ENCODE measurements at places on chromosomes 6 and 20.

GRCh38 chr6:129485746-129486145 is 224.2 kb downstream of the ARHGAP18 start:
- no peak for DNase-seq

GRCh38 chr6:110492584-110492983 is 16.2 kb upstream of the SLC22A16 start:
- DNase-seq, result no peak

- DNase-seq, result no peak
These were observed 1.7 kb downstream of the STX16 start for GRCh38 chr20:58652606-58653294.

GRCh38 chr20:4225745-4226144 is 210.4 kb upstream of the RNF24 start:
- no peak for DNase-seq

DNA sequence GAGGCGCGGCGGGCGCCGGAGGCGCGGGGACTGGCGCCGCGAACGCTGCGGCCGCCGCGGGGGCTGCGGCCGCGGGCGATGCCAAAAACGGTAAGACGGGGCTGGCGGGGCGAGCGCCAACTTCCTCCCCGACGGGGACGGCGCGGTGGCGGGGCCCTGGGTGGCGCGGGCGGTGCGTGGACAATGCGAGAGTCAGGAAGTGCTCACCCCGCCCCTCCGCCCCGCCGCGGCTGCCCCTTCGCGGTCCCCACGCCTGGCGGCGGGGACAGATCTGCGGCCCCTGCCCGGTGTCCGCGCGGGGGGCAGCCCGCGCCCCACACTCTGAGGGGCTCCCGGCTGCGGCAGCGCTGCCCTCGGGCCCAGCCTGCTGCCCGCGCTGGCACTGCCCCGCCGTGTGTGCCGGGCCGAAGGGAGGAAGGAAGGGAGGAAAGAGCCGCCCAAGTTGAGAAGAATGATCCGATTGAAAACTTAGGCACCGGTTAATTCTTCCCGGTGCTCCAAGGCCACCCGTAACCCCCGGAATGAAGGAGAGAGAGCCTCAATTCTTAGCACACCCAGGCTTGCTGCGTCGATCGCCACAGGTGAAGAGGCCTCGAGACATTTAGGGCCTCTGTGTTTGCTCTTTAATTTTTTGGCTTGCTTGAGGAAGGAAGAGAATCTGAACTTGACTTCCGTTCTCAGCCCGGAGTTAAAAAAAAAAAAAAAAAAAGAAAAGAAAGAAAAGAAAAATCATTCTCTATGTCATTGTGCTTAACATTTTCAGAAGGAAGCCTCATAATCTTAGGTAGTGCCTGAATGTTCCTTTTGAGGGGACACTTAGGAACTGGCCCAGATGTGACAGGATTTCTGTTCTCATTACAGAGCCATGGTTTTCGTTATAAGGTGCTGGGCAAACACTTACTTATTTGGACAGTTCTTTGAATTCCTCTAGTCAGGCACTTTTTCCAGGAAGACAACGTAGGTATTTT is 982 bp downstream of the HECA start:
- DNase-seq, result peak; percentile 75

- DNase-seq, result no peak
These were observed 38.0 kb upstream of the APCDD1L start for GRCh38 chr20:58553166-58553696.

DNA sequence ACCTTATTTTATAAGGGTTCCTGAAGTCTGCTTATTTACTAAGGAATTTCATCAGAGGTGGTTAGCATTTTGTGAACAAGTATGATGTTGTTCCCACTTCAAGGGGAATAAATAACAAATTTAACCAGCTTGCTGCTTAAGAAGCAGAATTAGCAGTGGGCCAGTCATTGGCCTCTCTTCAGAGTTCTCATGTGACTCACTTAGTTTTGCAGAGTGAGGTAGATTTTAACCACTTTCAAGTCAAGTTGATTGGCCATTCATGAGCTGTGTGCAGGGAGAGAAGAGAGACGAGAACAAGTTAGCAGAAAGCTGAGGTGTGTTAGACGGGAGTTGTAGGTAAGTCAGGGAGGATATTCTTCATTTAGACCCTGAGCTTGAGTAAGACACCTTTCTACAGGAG is 18.1 kb downstream of the TOP1 start:
- no peak for DNase-seq

DNA sequence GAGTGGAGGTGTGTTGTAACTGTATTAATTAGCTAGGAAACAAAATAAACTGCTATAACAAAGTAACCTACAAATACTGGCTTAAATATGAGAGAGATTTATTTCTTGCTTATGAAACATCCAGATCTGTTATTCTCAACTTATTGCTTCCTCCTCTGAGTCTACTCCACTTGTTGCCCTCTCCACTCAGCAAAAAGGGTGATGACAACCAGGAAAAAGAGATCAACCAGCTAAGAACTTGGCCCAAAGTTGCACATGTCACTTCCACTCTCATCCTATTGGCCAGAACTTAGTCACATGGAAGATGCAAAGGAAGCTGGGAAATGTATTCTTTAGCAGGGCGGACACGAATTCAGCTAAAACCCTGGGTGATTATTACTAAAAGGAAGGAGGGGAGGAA is 5.2 kb upstream of the TP53RK start:
- DNase-seq, result no peak

- DNase-seq, result no peak
These were observed 40.5 kb upstream of the EDN3 start for GRCh38 chr20:59259946-59260345.

DNA sequence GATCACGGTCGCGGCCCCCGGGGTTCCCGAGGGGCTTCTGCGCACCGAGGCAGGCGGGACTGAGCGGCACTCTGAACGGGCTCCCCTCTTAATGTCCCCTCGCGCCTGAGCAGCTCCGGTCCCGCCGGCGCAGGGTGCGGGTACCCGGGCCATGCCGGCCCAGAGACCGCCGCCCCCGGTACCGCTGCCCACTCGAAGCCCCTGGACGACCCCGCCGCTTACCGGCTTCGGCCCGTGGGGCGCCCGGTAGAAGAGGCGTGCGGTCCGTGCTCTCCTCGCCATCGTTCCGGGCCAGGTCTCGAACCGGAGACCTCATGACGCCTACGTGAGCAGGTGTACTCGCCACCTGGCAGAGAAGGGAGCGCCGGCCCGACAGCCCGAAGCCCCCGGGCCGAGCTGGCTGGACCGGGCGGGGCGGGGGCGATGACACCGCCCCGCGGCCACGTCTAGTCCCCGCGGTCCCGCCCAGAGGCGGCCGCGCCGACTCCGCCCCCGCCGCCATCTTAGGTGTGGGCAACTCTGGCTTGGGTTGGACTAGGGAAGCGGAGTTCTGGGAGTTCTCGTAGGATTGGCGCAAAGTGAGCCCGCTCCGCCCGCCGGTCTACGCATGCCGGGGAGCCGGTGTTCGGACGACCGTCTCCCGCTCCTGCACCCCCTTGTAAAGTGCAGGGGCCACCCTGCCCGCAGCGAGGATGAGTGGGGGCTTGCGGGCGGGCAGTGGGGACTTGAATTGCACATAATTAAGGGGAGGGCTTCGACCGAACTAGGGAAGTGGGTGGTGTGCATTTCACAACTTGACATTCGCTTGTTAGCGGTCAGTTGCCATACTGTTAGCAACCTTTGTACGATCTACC is at the start of gene SLC17A5:
Gene SLC17A5 (minus strand): TSS at position 422 of the 854 bp plus-strand sequence. CDS start 106 bp downstream, at position 316.
- peak; percentile 94 for DNase-seq

DNA sequence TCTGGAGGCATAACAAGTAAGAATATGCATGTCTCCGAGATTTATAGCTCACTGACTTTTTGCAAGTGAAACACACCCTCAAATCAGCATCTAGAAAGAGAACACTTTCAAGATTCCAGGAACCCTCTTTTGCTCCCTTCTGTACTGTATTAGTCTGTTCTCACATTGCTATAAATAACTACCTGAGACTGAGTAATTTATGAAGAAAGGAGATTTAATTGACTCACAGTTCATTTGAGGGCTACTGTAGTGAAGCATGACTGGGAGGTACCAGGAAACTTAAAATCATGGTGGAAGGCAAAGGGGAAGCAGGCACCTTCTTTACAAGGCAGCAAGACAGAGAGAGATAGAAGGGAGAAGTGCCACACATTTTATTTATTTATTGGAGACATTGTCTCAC is 269.9 kb downstream of the UTRN start:
- no peak for DNase-seq

DNA sequence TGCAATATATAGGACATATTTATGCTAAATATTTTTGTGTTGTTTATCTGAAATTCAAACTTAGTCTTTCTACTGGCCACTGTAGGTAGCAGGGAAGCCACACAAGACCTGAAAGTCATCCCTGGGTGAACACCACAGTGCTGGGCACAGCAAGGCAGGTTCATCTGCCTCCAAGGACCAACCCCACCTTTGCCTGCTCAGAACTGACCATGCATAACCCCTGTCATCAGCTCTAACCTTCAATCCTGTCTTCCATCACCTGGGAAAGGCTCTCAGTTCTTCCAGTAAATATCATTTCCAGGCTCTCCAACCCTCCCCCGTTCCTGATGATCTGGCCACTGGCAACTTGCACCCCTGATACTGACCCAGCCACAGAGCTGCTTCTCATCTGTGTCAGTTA is 32.7 kb upstream of the CST7 start:
- no peak for DNase-seq

DNA sequence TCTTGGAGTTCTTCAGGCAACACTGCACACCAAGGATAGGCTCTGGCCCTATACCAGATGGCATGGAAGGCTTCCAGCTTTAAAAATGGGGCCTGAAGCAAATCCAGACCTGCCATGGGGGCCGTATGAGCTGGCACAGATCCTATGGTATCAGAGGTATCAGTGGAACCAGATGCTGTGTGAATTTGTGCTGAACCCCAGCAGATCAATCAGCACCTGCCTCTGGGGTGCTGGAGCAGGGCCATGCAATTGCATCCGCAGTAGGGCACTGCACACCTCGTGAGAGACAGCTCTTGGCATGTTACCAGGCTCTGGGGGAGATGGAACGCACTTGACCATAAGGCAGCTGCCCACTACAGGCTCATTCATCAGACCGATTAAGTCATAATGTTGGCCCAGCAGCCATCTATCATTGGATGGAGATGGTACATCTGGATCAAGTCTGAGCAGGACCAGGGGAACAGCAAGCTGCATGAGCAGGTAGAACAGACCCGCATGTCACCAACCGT is 221.5 kb downstream of the MYLK4 start:
- no peak for DNase-seq

DNA sequence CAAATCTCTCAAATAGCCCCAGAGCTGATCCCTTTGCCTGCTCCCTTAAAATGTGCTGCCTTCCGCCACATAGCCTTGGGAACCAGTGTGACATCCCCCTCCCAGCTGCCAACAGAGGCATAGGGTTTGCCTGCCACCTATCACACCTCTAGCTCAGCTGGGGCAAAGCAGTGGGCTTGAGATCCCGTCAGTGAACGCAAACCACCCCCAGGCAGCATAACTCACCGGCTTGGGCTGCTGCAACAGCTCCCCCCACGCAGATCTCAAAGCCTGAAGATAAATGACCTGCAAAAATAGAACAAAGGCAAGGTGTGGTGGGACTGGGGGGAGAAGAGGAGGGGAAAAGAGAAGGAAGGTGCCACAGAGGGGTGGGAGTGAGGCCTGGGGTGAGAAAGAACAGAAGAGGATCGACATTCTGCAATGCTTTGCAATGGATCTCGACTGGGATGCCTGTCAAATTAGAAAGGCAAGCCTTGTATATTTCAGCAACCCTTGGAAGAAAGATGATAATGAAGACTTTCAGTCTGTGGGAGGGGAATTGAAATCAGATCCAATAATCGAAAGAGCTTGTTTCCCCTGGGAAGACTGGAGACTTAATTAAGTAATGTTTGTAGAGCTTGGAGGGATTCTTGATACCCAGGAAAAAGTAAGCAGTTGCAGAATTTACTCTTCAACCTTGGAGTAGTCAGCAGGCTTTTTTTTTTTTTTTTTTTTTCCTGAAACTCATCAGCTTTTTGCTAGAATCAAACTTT is 1.3 kb downstream of the PDYN start:
- DNase-seq, result no peak

GRCh38 chr6:4906293-4907276 is 97.3 kb downstream of the RPP40 start:
- no peak for DNase-seq

- no peak for DNase-seq
These were observed 90.4 kb upstream of the TMEM30A start for GRCh38 chr6:75374961-75375400.

DNA sequence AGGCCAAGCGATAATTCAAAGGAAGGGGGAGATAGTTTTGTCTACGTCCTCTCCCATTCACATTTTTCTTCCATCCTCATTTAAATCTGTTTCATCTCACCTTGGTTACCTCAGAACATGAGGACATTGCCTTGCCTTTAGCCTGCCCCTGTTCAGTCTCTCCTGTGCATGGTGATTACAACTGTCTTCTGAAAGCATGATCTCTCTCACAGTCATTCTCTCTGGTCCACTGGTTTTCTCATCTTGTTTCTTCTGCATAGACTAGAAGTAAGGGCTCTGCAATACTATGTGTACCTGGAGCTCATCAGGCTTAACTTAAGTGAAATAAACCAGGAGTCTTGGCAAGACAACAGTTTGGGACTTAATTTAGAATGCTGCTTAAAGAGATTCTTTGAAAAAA is 31.4 kb downstream of the CLVS2 start:
- DNase-seq, result no peak

- DNase-seq, result no peak
These were observed 43.0 kb upstream of the TGM2 start for GRCh38 chr20:38208088-38208487.

DNA sequence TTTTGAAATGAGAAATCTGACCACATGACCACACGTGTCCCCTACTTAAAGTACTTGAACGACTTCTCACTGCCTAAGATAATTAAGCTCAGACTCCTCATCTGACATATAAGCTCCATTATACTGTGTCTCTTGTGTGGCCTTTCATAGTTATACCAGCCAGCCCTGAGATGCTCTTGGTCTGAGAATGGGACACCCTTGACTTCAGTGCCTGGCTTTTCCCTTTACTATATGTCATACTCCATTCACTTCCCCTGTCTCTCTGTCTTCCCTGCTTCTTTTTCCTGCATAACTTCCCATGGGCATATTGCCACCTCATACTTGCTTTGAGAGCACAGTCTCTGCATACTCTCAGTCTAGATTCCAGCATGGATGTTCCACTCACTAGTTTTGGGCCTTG is 53.4 kb upstream of the TINAG start:
- no peak for DNase-seq

DNA sequence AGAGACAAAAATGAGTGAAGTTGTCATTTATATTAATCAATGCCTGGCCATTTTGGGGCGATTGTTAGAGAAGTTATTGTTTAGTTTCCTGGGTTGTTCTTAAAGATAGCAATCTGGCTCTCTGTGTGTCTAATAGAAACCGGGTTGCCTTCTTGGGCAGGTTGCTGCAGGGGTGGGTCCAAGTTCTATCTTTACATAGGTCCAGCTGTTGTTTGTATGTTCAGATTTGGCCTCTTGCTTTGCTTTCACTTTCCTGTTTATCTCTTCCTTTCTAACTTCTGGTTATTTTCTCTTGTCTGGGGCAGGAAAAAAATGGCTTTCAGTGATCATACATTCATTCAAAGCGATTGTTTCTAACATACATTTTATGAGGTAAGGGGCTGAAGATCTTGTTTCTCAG is 128.4 kb upstream of the NOX3 start:
- no peak for DNase-seq

GRCh38 chr6:49676671-49677281 is 36.6 kb downstream of the CRISP2 start:
- no peak for DNase-seq

- no peak for DNase-seq
These were observed 83.9 kb downstream of the PKIB start for GRCh38 chr6:122694075-122694474.
